ENCODE measurements at places on chromosomes 7 and 10.

GRCh38 chr10:27355918-27356573 lies 115.4 kb upstream of the ACBD5 start:
- no peak for DNase-seq

GRCh38 chr10:123567984-123568739 lies 98.0 kb upstream of the GPR26 start:
- DNase-seq: no peak

- no peak for DNase-seq
Measured at GRCh38 chr7:101582971-101583370, 46.1 kb downstream of the MYL10 start.

- no peak for DNase-seq
Measured at GRCh38 chr7:43485580-43485979, 97.3 kb upstream of the STK17A start.

DNA sequence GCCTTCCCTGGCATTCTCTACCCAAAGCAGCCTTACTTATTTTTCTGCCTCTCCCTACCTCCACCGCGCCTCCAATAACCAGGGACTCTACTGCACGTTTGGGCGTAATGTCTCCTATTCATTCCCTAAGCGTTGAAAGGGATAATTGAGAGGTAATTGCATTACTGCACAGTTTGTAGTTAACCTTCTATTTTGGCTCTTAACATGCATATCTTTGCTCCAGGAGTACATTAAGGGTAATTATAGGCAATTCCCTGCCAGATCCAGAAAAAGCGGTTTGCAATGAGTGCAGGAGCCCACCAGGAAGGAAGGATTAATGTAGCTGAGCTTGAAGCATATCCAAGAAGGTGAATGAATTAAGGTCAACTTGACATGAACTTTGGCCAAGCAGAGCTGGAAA lies 558.4 kb downstream of the TYW1 start:
- no peak for DNase-seq

GRCh38 chr7:2259480-2259879 lies 17.5 kb downstream of the NUDT1 start:
- DNase-seq: no peak

GRCh38 chr7:22731766-22732165 lies 4.8 kb downstream of the IL6 start:
- DNase-seq: no peak

DNA sequence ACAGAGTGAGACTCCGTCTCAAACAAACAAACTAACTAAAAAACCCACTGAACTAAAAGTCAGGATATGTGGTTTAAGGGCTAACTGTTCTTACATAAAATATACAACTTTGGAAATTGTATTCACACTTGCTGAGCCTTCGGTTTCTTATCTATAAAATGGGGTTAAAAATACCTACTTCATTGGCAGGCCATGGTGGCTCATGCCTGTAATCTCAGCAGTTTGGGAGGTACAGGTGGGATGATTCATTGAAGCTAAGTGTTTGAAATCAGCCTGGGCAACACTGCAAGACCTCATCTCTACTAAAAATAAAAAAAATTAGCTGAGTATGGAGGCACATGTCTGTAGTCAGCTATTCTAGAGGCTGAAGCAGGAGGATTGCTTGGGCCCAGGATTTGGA lies 115.4 kb upstream of the KLF6 start:
- DNase-seq: no peak

- peak; percentile 90 for DNase-seq
Measured at GRCh38 chr10:72276421-72277339, 3.0 kb downstream of the DDIT4 start.

GRCh38 chr10:96208271-96208670 lies 63.1 kb downstream of the BLNK start:
- no peak for DNase-seq

GRCh38 chr7:121164247-121164646 lies 164.6 kb upstream of the WNT16 start:
- no peak for DNase-seq

DNA sequence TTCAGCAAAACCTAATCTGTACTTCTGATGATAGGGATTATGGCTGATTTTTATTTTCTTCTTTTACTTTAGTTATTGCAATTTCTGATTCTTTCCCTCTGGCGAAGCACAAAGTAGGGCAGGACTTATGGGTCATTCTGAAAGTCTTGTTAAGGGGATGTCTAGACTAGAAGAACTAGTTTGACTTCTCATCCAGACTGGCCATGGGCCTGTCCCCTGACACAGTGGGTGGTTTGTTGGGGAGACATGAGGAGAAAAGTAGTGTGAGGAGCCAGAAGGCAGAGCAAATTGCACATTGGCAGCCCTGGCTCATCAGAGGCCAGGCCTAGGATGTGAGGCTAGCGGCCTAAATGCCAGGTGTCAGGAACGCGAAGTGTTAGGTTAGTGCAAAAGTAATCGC lies 152.8 kb downstream of the RTKN2 start:
- no peak for DNase-seq

- no peak for DNase-seq
Measured at GRCh38 chr10:111187096-111187495, 110.3 kb downstream of the ADRA2A start.

All from fibroblast of skin of scalp (primary cell).